NCI-H2107 (cell line): ENCODE measurements at places on chromosomes 2 and 18.

DNA sequence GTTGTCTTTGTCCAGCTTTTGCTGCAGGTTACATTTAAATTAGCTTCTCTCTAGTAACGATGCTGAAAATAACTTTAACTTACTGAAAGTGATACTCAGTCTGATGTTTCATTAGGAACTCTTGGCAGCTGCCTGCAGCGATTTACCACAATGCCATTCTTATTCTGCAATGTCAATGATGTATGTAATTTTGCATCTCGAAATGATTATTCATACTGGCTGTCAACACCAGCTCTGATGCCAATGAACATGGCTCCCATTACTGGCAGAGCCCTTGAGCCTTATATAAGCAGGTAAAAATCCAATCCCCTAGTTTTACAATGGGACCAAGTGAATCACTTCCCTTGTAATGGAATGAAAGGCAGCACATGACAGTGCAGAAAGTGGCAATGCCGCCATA is 16.3 kb upstream of the MFF start:
- DNase-seq = no peak

- DNase-seq = no peak
Measured at GRCh38 chr2:1016500-1016899, 65.9 kb downstream of the SNTG2 start.

DNA sequence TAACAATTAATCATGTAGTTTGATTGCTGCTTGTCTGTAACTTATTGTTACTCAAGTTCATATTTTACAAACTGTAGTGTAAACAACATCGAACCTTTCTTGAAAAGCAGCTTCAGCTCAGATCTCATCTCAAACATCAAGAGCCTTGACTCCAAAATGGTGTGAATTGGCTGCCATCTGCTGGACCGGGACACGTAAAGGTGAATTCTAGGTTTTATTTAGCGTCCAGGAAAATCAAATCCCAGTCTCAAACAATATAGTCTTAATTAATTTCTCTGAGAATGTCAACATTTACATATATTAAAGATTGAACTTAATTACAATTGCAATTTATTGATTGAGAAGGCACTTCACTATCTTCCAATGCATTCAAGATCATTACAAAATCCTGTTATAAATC is 453.0 kb downstream of the GALR1 start:
- peak; percentile 63 for DNase-seq

- no peak for DNase-seq
Measured at GRCh38 chr18:62555135-62555534, 32.3 kb downstream of the ZCCHC2 start.

GRCh38 chr2:121862286-121862685 is 106.8 kb downstream of the TSN start:
- DNase-seq = no peak

GRCh38 chr2:85137156-85137555 is 4.0 kb downstream of the TCF7L1 start:
- no peak for DNase-seq

DNA sequence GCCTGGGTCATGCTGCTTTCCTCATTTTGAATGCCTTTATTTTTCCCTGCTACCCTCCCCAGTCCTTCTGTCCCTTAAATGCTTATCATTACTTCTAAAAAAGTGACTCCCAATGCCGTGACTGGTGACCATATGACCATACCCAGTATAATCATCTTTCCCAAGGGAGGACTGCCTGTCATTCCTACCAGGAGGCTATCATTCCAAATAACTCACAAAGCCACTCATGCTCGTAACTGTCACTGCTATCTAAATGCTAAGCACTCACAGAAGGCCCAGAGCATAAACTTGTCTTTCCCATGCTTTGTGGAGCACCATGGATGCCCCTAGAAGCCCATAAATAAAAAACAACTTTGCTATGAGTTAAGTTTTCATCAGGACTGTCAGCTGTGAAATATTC is 38.7 kb upstream of the CREB1 start:
- DNase-seq = no peak

GRCh38 chr2:6971502-6971901 is 54.3 kb downstream of the RNF144A start:
- DNase-seq = no peak

- DNase-seq = no peak
Measured at GRCh38 chr2:161030260-161031063, 129.8 kb upstream of the TANK start.

DNA sequence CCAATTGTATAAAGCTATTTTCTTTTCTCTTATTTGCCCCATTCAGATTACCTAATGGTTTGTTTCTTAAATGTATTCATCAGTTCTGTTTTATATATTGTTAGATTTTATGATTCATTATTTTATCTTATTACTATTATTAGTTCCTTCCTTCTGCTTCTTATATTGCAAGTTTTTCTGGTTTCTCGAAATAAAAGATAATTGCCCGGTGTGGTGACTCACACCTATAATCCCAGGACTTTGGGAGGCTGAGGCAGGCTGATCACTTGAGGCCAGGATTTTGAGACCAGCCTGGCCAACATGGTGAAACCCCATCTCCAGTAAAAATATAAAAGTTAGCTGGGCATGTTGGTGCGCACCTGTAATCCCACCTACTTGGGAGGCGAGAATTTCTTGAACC is 37.8 kb downstream of the ANTXR1 start:
- no peak for DNase-seq

- DNase-seq = no peak
Measured at GRCh38 chr2:102782933-102783332, 21.1 kb downstream of the TMEM182 start.

- DNase-seq = no peak
Measured at GRCh38 chr2:159617100-159617499, 752 bp upstream of the BAZ2B start.

GRCh38 chr2:105384216-105384615 is 14.6 kb downstream of the FHL2 start:
- no peak for DNase-seq

DNA sequence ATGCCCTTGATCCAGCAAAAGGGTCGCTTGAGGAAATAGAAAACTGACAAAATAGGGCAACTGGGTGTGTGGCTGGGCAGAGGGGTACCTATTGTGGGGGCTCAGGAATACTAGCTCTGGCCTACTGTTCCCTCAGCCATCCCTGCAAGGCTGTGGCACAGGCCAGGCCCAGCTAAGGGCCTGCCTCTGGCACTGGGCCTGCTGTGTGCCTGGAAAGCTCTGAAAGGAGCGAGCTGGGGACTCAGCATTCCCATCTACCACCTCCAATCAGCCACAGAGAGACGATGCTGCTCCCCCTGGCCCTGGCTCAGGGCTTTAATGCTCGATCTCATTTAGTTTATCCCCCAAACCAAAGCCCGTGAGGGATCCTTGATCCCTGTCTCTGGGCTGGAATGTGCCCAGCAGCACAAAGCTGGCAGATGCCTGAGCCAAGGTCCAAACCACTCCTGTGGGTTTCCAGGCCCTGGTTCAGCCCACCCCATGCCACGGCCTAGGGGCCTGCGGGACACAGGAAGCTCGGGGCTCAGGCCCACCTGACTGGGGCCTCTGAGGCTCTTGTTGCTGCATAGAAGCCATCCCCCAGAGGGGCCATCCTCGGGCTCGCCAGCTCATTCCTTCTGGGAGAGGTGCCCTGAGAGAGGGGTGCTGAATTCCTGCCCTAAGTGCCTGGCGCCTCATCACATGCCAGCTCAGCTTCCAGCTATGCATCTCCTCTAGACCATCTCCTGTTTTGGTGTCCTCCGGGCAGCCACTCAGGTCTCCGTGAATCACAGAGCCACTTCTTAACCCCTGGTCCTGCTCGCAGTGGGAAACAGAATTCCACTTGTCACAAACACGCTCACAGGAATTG is 43.0 kb upstream of the KCNF1 start:
- no peak for DNase-seq

- DNase-seq = no peak
Measured at GRCh38 chr2:179044500-179044899, 5.4 kb downstream of the CCDC141 start.

DNA sequence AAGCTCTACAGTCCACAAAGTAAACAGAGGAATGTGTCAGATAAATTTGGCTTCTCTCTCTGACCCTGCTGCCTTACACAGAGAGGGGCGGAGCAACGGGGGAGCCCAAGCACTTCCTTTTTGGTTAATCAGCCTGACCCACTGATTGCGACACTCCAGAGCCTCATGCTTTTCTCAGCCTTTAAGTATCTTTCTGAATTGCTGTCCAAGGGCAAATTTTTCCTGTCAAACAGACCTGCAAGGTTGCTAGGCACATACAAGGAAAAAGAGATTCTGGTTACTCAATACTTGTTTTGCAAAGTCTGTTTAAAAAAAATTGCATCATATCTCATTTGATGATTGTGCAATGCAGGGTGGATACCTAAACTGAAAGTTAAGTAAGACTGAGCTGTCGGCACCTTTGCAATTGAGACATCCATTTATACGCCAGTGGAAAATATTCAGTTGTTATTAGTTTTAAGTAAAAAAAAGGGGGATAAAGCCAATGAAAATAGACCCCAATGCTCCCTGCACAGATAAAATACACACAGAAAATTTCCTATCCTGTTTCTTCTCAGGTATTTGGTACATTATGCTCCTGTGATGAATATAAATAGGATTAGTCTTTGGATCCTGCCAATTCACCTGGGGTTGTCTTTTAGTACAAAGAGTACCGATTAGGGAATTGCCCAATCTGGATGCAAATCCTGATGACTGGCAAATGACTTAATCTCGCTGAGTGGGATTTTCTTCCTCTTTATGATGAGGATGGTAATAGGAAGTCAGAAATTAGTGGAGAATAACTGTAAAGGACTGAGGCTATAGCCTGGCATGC is 260.2 kb upstream of the TRIB2 start:
- no peak for DNase-seq

- DNase-seq = no peak
Measured at GRCh38 chr2:127124426-127124825, 17.5 kb upstream of the BIN1 start.

- DNase-seq = no peak
Measured at GRCh38 chr2:215274829-215275228, 37.0 kb upstream of the ATIC start.

- DNase-seq = peak; percentile 22
Measured at GRCh38 chr2:172461591-172462372, 34.4 kb downstream of the ITGA6 start.

- DNase-seq = no peak
Measured at GRCh38 chr2:199147216-199147615, 310.5 kb downstream of the SATB2 start.

GRCh38 chr2:98882971-98883779 is 52.9 kb downstream of the CRACDL start:
- no peak for DNase-seq

GRCh38 chr18:51988277-51988676 is 351.7 kb upstream of the DCC start:
- DNase-seq = no peak

DNA sequence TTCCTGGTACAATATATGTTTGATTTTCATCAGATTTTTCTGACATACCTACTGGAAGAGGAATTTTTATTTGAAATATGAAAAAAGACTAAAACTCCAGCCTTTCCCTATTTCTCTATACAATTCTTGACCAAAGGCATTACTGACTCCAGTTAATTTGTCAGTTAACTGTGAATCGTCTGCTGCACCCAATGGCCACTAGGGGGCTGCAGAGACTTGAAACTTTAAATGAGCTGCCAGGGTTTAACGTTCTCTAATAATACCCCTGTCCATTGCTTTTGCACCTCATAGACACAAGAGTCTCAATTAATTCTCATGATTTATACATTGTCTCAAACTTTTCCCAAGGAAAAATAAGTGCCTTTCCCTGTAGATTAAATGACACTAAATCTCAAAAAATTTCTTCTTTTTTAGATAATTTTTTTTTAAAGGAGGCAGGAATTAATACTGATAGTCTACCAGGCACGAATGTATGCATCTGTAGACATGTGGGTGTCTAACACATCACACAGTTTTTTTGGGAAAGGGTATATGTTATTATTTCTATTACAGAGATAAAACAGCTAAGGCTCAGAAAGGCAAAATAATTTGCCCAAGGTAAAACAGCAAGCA is 1.8 kb upstream of the ALK start:
- peak; percentile 34 for DNase-seq

GRCh38 chr18:7980136-7980535 is 413.0 kb downstream of the PTPRM start:
- DNase-seq = no peak

DNA sequence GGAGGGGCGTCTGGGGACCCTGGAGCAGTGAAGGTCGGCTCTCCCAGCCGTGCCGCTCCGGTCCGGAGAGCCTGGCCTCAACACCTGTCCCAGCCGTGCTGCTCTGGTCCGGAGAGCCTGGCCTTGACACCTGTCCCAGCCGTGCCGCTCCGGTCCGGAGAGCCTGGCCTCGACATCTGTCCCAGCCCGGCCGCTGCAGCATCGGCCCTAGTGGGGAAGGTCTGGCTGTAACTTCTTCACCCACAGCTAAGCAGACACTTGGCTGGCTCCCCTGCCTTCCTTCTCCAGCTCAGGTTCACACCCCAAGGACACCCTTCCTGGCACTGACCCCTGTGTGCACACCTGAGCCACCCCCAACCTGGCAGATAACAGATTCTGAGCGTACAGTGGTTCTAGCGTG is 4.6 kb downstream of the KCNG2 start:
- no peak for DNase-seq

GRCh38 chr2:118510807-118511206 is 336.6 kb downstream of the EN1 start:
- DNase-seq = no peak

DNA sequence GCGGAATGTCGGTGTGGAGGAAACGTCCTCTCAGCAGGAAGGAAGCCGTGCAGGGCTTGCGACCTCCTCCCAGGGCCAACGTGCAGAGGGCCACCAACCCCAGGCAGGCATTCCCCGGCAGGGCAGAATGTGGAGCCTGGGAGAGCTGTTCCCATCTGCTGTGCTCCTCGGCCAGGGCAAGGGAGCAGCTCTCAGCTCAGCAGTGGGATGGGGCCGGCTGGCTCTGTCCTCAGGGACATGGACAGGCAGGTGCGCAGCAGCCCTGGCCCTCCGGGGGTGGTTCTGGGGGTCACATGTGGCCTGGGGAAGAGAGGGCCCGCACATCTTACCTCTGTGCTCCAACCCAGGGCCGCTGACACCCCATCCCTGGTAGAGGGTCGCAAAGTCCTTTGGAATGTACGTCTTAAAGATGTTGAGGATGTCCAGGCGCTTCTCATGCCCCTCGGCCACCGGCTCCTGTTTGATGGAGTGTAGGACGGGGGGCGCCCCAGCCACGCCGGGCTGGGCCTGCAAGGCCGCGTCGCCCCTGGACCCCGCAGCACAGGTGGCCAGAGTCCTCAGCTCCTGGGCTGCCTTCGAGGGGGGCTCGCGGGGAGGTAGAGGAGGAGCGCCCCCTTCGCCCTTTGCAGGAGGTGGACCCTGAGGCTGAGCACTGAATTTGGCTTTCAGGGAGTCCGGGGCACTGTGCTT is 116.4 kb downstream of the ZNF516 start:
- DNase-seq = no peak

DNA sequence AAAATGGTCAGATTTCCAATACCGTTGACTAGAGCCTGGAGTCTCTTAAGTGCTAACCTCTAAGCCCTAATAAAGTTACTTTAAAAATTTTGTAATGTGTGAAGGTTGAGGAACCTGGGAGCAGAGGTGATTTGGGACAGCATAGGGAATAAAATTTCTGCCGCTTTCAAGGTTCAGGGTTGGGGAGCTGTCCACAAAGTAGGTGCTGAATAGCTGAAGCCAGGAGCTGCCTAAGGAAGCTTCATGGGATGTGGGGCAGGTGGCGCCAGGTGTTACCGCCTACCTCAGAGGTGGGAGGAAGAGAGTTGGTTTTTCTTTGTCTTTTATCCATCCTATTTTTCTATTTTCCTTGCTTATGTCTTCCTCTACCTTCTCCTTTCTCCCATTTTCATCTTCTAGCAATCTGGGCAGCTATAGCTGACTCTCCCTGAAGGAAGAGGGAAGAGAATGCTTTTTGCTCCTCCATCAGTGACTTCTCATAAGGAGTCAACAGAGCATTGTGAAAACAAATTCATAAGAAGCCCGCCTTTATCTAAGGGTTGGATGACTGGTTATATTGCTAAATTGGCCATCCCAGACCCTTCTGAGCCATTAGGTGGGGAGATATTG is 178.7 kb downstream of the CLIP4 start:
- no peak for DNase-seq
